H4 (cell line): ENCODE measurements at places on chromosomes 6 and 20.

- no peak for DNase-seq
These were observed 295.6 kb downstream of the GRIK2 start for GRCh38 chr6:101689156-101689555.

GRCh38 chr6:166809721-166810120, 146.6 kb downstream of the RNASET2 start:
- no peak for DNase-seq

GRCh38 chr6:13965582-13966127, 40.9 kb downstream of the RNF182 start:
- no peak for DNase-seq

DNA sequence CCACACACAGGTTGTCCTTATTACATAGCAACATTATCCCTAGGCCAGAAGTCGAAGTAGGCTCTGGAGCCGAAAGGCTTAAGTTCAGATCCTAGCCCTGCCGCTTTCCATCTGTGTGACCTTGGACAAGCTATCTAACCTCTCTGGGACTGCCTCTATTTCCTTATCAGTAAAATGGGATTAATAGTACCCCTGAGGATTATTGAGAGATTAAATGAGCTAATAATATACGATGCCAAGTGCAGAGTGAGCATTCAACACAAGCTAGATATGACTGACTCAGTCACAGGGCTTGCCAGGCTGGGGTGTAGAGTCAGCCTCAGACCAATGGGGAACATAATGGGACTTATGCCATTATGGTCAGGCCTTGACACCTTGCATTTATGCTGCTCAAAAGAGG, 8.9 kb upstream of the SPATA2 start:
- no peak for DNase-seq

- DNase-seq, result peak; percentile 44
These were observed 31.0 kb downstream of the GLO1 start for GRCh38 chr6:38671885-38672467.

GRCh38 chr20:10313701-10314100, 95.1 kb downstream of the SNAP25 start:
- no peak for DNase-seq

DNA sequence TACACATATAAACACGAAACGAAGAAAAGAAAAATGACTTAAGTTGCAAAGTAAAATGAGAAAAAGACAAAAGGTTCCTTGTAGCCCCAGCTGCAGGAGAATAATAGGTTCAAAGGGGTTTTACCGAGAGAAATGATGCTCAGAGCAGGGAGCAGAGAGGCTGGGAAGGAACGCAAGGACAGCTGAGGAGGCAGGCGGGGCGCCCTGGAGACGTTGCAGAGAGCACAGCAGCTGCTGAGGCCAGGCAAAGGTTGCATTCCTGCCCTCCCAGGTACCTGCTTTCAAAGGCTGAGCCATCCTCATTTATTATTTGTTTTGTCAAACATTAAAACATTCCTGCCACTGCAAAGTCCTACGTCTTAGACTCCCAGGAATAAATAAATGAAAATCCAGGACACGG, 16.2 kb upstream of the VAPB start:
- DNase-seq, result no peak

DNA sequence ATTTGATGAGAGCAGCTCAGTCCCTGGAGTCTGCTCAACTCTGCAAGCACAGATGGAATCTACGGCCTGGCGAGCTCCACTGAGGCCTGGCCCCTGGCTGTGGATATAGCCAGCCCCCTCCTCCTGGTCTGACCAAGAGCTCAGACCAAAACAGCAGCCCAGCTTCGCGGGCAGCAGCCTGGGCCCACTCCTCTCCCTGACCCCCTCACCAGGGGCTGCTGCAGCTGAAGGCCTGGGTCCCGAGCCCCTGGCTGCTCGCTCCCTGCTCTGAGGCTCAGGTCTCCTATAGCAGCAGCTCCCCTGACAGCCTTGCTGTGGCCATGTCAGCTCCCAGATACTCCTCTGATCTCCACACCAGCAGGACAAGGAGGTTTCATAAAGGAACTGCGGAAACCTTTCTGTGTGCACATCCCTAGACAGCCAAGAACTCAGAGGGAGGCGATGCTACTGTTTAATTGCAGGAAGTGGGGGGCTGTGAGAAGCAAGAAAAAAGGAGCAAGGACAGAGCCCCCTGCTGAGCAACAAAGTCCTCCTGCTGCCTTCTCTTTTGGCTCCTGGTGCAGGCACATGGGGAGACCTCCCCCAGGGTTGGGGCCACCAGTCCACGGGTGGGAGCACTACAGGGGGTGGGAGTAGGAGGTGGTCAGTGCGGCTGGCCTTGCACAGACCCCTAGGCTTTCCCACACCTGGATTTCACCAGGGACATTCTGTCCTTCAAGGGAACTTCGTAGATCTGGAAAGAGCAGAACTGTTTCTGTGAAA, 38.7 kb upstream of the CST5 start:
- no peak for DNase-seq
